ENCODE measurements at places on chromosomes 12 and 14.

GRCh38 chr12:9334041-9334692, 126.0 kb upstream of the PZP start:
- no peak for DNase-seq

GRCh38 chr14:35383569-35384454, 20.7 kb downstream of the NFKBIA start:
- no peak for DNase-seq

DNA sequence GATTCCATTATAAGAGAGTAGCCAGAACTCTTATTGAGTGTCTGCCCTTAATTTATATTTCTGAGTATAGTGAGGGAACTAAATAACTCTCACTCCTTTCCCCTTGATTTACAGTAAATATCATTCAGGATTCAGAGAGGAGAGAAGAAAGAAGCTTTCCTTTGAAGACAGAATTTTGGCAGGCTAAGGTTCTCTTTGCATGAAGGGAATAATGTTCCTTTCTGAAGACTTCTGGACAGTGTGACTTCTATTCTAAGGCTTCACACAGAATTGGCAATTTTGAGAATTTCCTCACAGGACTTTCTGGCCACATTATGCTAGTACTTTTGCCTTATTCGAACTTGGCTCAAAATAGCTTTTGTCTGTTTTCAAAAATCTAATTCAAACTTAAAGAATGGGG, 352.2 kb upstream of the FBXO33 start:
- no peak for DNase-seq

GRCh38 chr12:49673446-49674317, 33.5 kb downstream of the FMNL3 start:
- DNase-seq, result peak; percentile 59

- no peak for DNase-seq
Observed at GRCh38 chr14:22552827-22553076, 36.3 kb downstream of the DAD1 start.

DNA sequence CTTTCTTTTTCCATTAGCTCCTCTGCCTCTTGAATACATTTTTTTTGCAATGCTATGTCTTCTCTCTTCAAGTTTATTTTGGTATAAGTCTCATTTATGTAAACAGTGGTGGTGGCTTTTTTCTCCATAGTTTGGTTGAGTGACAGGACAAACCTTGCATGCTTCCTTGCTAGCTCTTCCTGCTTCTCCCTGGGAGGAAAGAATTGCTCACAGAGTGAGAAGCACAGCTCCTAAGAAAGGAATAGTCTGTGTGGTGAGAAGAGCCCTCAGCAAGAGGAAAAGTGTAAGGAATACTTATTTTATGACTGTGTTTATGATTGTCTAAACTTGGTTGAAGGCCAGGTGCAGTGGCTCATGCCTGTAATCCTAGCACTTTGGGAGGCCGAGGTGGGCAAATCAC, 11.5 kb downstream of the CCDC175 start:
- no peak for DNase-seq

DNA sequence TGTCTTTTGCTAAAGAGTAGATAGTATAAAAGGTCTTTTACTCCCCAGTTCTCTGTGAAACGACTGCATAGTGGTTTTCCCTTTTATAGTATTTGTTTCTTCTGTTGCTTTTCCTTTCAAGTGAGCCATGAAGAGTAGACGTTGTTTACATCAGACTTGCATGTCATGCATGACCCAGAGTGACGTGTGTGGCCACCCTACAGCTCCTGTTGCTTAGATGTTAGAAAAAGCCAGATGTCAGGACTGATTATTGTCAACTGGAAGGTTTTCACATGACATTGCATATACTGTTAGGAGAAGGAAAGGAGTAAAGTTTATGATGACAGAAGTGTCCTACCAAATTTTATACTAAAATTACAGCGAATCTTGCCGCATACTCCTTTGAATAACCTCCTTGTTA, 1.3 kb upstream of the RD3L start:
- DNase-seq, result no peak

- no peak for DNase-seq
Observed at GRCh38 chr14:85444635-85445034, 85.3 kb upstream of the FLRT2 start.

- DNase-seq, result no peak
Observed at GRCh38 chr12:50198829-50199228, 31.7 kb upstream of the CERS5 start.

- DNase-seq, result no peak
Observed at GRCh38 chr14:98177551-98177950, 1094.4 kb downstream of the BCL11B start.

- DNase-seq, result no peak
Observed at GRCh38 chr12:88496891-88497371, 83.3 kb downstream of the KITLG start.

GRCh38 chr12:16622338-16622737, 16.4 kb upstream of the LMO3 start:
- no peak for DNase-seq

DNA sequence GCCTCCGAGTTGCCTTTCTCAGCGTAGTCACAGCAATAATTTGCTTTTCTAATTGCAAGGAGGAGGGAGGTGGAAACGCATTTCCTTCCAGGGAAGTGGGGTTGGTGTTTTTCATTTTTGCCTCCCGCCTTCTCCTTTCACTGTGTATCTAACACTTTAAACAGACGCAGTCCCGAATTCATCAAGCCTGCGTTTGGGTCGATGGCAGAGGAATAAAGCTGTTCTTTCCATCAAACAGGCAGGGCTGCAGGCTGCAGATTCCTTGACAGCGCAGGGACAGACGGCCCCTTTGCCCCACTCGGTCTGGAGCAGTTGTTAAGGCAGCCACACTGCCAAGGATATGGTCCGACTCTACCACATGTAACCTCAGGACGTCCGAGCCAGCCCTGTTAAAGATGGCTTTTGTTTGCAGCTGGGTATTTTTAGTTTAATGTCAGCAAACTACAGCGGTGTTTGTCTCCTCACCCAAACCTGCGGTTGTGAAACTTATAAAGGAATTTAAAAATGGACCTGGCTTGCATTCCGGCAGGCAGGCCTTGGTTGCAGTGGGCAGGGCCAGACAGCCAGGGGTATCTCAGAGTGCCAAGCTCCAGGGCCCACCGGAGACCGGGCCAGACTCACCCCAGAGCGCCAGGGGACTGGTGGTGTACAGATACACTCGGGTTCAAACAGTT, 2.1 kb downstream of the CHST11 start:
- DNase-seq, result no peak

DNA sequence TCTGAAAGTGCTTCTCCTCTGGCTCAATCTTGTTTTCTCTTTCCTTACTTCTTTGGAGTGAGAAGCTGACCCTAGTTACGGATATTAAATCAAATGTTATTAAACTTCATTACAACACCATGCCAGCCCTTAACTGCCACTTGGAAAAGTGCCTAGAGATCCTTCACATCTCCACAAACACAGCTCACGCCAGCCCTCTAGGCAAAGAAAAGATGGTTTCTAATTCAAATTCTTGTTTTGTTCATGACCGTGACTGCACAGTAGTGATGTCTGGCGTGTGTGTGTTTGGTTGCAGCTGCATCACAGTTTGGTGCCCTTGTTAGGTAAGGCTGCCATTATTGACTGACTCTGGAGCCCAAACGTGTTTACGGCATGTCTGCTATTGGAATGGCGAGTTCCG, 113.0 kb downstream of the BEGAIN start:
- DNase-seq, result no peak

- no peak for DNase-seq
Observed at GRCh38 chr14:46259536-46259935, 392.0 kb downstream of the RPL10L start.

DNA sequence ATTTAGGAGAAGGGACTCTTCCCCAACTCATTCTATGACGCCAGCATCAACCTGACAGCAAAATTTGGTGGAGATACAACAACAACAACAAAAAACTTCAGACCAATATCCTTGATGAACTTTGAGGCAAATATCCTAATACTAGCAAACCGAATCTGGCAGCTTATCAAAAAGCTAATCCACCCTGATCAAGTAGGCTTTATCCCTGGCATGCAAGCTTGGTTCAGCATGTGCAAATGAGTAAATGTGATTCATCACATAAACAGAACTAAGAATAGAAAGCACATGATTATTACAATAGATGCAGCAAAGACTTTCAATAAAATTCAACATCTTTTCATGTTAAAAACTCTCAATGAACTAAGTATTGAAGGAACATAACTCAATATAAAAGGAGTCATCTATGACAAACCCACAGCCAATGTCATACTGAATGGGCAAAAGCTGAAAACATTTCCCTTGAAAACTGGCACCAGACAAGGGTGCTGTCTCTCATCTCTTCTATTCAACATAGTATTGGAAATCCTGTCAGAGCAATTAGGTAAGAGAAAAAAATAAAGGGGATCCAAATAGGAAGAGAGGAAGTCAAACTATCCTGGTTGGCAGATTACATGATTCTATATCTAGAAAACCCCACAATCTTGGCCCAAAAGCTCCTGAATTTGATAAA, 233.3 kb downstream of the CCDC59 start:
- DNase-seq, result no peak

DNA sequence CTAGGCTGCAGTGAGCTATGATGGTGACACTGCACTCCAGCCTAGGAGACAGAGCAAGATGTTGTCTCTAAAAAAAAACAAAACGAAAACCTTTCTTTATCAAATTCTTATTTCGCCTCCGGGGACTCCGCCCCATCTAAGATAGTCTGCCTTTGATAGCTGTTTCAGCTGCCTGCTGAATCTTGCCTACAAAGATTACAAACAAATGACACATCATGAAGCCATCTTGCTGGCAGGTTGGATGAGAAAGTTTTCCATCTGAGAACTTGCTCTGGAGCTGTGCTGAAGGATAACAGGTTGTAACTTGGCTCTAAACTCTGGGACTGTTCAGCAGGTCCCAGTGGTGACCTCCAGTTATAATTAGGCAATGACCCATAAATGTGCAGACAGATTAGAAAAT, 41.8 kb upstream of the AEBP2 start:
- DNase-seq, result no peak

DNA sequence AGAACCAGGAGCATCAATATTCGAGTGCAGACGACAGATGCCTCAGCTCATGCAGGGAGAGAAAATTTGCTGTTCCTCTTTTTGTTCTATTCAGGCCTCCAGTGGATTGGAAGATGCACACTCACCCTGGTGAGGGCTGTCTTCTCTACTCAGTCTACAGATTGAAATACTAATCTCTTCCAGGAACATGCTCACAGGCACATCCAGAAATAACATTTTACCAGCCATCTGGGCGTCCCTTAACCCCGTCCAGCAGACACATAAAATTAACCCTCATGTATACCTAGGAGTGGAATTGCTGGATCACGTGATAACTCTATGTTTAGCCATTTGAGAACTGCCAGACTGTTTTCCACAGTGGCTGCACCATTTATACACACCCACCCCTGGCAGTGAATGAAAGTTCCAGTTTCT, 4.5 kb upstream of the OAS2 start:
- no peak for DNase-seq

- no peak for DNase-seq
Observed at GRCh38 chr12:114901316-114901715, 217.3 kb upstream of the TBX3 start.

- no peak for DNase-seq
Observed at GRCh38 chr14:101412739-101413138, 148.6 kb upstream of the DIO3 start.

All from progenitor cell of endocrine pancreas (in vitro differentiated cells).